ENCODE measurements at places on chromosomes 3 and 15.
A peak's percentile ranks its signal among the peaks of the same experiment; 100 is the strongest.

- no peak for DNase-seq
Measured at GRCh38 chr3:121698476-121698875, 37.8 kb upstream of the HCLS1 start.

- no peak for DNase-seq
Measured at GRCh38 chr15:92884436-92885223, 15.5 kb upstream of the CHD2 start.

DNA sequence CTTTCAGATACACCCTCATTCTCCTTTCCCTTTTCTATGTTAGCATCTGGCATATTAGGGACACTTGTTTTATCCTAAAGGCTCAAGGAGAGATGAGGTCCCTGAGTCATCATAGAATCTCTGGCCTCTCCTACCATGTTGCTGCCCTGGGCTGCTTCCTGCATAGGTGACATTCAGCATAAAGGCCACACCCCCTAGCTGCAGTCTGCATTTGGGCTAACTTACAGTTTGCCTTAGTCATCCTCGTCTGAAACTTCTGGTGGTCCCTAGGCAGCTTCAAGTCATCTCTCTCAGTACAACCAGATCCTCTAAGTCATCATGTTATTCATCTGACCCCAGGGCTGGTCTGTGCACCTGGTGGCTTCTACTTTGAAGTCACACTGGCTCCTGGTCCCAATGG is 982.7 kb upstream of the NR2F2 start:
- no peak for DNase-seq

DNA sequence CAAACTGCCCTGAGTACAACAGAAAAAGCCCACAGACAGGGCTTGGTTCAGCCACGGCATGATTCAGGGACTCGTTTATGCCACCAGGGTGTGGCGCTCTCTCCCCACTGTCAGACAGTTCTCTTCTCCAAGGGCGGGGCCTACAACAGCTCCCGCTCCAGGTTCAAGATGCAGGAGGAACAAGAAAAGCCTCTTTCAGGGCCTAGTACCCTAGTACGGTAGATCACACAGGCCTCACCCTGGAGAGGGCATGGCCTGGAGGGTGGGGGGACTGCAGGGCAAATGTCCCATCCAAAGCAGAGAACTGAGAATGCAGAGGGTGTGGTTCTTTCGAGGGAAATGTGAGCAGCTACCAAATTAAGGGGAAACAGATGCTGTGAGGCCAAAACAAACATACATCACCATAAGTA is 12.0 kb downstream of the MESD start:
- DNase-seq: peak; percentile 31

DNA sequence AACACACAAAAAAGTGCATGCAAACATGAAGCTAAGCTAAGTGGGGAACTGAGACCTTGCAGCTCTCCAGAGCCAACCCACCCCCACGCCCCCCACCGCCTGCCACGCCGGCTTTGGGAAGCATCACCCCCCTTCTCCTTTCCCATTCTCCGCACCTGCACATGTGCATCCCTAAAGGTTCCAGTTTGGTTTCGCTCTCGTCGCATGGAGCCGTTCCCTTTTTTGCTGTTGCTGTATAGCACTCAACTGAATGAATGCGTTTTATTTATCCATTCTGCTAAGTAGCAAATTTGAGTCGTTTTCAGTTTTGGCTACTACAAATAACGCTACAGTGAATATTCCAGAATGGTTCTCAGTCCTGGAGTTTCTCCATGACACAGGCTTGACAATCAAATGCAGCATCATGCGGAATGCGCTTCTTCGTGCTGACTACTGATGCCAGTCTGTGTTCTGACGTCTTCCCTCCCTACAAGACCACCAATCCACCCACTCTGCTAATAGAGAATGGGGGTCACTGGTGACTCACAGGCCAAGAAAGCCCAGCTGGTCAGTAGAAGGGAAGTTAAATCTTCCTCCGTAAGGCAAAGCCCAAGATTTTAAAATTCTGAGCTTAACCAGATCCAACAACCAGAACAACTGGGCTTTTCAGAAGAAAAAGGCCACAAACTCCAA is 115.3 kb downstream of the XXYLT1 start:
- no peak for DNase-seq

DNA sequence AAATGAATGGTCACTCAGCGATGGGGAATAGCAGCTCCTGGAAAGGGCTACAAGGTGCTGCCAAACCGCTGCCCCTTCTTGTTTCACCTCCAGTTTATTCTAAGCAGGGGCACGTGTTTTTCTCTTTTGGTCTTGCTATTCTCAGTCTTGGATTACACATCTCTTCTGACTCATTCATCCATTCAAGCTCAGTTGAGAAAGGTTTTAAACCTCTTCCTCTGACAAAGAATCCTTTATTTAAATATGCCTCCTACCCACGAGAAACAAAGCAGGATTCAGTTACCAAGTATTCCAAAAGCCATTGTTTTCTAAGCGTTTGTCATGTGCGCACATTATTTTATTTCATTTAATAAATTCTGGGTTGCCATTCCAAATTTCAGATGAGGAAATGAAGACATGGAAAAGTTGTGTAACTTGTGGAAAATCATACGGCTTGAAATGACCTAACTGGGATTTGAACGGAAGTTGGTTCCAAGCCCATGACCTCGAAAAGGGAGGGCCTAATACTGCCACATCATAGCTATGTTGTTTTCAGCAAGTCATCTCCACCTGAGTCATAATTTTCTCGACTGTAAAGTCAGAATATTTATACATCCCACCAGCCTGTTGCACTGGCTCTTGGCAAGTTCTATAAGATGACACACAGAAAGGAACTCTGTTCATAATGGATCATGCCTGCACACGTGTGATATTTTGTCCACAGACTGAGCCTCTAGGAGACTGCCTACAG is 292.0 kb upstream of the SLCO3A1 start:
- no peak for DNase-seq

DNA sequence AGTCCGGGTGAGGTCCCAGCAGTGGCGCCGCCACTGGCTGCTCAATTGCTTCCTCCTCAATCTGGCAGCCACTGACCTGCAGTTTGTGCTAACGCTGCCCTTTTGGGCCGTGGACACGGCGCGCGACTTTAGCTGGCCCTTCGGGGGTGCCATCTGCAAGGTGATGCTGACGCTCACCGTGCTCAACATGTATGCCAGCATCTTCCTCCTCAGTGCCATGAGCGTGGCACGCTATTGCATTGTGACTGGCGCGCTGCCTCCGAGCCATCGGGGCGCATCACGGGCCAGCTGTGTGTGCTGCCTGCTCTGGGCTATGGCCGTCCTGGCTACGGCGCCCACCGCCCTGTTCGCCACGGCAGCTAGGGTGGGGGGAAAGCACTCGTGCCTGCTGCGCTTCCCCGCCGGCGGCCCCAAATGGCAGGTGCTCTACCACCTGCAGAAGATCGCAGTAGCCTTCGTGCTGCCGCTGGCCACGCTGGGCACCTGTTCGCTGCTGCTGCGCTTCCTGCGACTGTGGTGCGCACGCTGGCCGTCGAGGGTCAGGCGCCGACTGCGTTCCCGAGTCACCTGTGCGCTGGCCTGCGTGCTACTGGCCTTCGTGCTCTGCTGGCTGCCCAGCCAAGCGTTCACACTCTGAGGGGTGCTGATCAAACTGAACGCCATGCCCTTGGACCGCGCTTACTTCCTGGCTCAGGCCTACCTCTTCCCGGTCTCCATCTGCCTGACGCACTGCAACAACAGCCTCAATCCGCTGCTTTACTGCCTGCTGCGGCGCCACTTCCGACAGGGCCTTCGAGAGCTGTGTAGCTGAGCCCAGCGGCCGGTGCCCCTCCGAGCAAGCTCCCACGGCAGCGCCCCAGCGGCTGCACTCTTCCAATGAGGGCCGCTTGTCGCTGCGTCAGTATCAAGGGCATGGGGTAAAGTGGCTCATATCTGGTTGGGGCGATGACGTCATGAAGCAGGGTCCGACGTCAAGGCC is 20.3 kb upstream of the ADAMTS7 start:
- no peak for DNase-seq

GRCh38 chr3:107208100-107208499 is 169.1 kb upstream of the CCDC54 start:
- DNase-seq: no peak

- DNase-seq: no peak
Measured at GRCh38 chr3:114691871-114692270, 398.0 kb downstream of the TIGIT start.

DNA sequence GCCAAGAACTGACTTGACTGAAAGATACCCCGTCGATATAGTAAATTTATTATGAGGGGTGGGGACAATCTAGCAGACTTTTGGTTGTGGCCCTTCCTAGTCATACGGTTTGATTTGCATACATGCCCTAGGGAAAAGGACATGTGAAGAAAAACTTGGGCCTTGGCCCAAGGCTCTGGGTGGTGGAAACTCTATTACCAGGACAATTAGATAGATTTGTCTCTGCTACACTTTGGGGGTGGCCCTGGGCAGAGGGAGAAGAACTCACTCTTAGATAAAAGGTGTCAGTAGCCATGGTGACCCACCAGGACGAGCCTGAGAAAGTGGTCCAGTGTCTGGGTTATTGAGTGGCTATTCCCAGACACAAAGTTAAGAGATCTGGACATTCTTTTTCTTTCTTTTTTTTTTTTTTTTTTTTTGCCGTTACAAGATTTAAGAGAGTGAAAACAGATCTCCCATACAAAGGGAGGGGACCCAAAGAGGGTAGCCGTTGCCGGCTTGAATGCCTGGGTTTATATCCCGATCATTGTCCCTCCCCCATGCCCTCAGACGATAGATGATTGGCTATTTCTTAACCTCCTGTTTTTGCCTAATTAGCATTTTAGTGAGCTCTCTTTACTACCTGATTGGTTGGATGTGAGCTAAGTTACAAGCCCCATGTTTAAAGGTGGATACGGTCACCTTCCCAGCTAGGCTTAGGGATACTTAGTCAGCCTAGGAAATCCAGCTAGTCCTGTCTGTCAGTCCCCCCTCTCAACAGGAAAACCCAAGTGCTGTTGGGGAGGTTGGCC is 96.4 kb upstream of the SMAD3 start:
- DNase-seq: no peak

DNA sequence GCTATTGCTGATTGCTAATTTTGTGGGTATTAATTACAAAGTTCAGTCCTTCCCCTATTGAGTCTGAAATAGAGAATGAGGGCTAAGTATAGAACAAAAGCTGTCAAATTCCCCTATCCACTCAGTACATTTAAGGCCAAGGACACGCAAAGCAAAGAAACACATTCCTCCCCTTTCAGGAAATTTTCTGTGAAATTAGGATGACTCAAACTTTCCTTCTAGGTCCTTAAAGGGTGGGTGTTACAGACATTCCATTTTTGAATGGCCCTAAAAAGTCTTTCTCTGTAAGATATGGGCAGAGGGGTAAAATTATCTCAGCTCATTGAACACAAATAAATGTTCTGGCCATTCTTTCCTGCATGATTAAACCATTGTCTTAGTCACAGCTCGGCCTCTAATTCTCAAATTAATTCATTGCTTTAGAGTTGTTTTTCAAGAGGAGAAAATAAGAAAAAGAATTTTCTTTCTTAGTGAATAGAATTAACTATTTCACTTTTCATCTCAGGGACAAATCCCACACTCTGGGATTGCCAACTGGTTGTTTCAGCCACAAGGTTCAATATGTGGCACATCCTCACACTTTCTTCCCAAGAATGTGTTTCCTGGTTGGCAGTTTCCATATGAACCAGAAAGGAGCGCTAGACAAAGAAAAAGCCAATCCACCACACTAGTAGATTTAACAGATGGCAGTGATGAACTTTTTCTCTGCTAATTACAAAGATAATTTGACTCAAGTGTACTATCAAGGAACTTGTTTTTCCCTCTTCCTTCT is 424.1 kb downstream of the ZNF385D start:
- no peak for DNase-seq

GRCh38 chr3:64972793-64973192 is 285.0 kb upstream of the ADAMTS9 start:
- no peak for DNase-seq

- no peak for DNase-seq
Measured at GRCh38 chr3:12392101-12392878, 92.0 kb upstream of the TSEN2 start.

- DNase-seq: no peak
Measured at GRCh38 chr3:72144773-72145505, 360.0 kb upstream of the PROK2 start.

DNA sequence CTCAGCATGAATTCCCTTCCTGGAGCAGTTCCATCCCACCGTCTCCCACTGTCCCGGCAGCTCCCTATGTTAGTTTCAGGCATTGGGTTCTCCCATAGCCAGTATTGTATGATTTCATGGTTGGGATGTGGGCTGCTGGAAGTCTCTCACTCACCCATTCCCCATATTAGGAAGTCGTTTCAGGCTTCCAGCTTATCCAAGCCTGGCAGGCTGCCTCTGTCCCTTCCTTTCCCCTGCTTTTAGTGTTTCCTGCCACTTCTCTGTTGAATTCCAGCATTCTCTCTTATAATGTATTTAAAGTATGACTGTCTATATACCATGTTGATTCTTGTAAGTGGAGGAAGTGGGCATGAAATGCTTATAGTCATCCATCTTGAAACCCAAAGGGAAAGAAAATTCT is 309.7 kb upstream of the RBMS3 start:
- no peak for DNase-seq

DNA sequence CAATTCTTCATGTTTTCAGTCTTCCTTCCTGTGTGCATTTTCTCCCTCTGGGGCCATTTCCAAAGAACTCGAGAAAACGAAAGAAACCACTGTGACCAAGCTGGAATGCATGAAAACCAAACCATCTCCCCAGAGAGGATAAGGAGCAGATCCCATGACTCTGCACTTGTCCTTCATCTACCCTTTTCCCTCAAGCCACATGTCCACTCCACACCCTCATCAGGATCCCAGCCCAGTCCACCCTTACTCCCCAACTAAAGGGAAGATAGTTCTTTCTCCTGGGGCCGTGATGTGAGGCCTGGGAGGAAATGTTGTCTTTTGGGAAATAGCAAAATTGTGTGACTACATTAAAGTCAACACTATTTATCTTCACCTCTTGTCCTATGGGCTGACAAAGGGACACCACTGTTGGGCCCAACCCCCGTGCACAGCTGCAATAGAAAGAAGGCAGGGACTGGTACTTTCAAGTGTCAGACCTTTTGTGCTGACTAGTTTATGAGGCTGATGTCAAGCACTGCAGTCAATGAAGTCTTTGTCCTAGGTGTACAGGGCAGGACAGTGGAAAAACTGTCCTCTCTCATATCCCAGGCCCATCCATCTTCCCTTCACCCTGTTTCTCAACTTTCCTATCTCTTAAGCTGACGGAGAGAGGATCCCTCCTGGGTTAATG is 487.1 kb upstream of the NR2F2 start:
- DNase-seq: no peak

- DNase-seq: no peak
Measured at GRCh38 chr15:40150163-40150925, 10.5 kb upstream of the BUB1B start.

DNA sequence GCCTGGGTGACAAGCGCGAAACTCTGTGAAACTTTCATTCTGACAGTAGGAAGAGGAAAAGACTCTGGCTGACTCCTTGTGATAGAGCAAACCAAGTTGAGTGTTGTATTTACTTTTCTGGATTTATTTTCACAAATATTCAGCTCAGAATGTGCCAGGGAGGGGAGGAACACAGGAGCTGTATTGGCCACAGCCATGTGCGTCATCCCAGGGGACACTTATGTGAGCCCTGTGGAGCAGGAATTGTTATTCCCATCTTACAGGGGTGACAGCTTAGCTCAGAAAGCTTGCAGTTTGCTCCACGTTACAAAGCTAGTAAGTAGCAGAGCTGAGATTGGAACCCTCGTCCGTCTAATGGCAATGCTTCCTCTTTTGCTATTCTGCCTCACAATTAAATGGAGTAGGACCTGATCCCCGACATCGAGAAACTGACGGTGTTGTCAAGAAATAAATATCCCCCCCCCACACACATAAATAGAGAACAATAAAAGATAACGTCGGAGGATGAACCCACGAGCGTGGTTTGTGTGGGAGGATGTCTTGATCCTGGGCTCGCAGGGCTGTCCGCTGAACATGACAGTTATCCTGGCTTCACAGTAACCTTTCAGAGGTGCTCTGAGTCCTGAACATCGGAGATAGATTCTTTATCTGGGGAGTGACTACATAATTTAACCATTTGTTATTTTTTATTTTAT is 151.6 kb upstream of the CTDSPL start:
- DNase-seq: no peak
